Hypothalamus (tissue), 51 donors: ENCODE measurements at places on chromosomes 11 and 22.

GRCh38 chr11:12160680-12161079, 50.3 kb downstream of the MICAL2 start:
- no peak for DNase-seq

- peak; percentile 66 for DNase-seq
Observed at GRCh38 chr22:29040385-29041275, 21.0 kb downstream of the C22orf31 start.

DNA sequence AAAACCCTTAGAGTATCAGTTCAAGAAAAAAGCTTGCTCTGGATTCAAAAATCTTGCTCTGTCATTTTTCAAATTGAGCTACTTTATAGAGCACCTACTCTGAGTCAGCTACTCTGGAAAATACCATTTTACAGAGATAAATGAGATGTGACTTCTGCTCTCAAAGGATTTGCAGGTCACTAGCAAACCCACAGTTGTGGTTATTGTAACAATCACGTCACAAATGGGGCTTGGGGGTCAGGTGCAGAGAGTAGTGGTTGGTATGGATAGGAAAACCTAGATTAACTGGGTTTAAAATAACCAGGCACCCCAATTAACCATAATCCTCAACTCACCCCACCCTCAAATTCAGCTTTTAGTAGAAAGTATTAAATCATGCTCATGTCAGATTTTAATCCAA, 52.3 kb downstream of the MSANTD4 start:
- no peak for DNase-seq

- no peak for DNase-seq
Observed at GRCh38 chr11:70435361-70435760, 37.0 kb downstream of the CTTN start.

- DNase-seq: no peak
Observed at GRCh38 chr11:13495929-13496328, at the start of gene PTH. PTH (minus strand) TSS chr11:13495997; CDS start chr11:13492855, 3,142 bp downstream.

- DNase-seq: no peak
Observed at GRCh38 chr11:110431051-110431672, 1.4 kb downstream of the FDX1 start.

- DNase-seq: no peak
Observed at GRCh38 chr22:37026325-37026724, 6.8 kb downstream of the MPST start.

DNA sequence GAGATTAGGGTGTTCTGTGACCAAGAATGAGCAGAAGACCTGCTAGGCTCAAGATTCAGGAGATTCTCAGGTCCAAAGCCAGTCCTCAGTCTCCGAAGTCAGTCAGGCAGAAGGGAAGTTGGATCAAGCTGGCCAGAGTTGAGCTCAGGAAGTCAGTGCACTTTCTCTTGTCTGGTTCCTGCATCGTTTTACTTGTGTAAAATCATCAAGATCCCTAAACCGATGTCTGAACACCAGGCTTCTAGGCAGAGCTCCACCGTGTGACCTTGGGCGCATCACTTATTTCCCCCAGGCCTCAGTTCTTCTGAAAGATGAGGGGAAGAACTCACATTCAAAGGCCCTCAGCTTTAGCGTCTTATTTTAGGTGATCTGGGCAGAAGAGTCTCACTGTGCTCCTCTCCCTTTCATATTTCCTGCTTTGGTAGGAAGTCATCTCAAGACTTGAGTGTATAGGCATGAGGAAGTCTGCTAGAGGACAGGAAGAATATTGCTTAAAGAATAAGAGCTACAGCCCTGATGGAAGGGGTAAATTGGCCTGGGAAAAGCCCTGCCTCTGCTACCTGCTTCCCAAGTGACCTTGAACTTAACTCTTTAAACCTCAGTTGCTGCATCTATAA, 20.2 kb downstream of the NF2 start:
- DNase-seq: no peak

DNA sequence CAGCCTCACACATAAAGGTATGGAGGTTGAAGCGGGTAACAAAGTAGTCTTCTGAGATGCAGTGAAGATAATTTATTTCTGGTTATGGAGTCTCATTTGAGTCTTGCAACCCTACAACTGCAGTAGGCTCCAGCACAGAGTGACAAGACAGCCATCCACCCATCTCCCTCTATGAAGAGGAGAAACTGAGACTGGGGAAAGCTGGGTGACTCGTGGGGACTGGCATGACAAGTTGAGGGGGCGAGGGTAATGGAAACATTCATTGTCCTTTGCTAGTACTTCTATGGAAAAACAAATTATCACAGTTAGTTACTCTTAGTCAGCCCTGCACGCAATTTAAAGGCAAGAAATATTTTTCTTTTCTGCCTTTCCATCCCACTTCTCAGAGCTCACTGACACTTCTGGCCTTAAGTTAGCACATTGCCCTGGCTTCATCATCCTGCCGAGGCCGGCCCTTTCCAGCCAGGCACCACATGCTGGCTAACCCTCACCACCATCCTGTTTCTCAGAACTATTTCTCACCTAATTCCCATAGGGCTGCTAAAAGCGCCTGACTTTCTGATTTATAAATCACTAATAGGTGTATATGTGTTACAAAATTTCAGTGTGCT, 361.1 kb downstream of the ETS1 start:
- DNase-seq: no peak

DNA sequence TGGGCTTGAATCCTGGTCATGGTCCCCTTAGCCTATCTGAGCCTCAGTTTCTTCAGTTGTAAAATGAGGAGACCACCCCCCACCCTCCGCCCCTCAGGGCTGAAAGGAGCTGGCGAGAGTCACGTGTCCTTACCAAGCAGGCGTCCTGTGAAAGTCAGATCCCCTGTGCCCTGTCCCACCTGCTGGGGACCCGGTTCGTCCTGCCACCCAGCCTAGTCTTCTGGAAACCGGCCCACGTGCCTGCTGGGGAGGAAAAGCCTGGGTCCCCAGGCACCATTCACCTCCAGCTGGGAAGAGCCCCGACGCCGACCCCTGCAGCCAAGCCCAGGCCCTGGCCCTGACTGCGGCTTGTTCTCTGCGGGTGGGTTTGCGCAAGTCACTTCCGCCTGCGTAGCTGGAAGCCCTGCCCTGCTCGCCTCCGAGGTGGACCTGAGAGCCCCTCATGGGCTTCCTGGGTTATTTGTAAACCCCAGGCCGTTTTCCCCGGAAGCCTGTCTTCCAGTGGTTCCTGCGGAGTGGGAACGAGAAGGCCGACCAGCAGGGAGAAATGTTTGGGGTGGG, 679 bp upstream of the SSH3 start:
- DNase-seq: no peak

GRCh38 chr11:134592391-134592990, 180.4 kb upstream of the B3GAT1 start:
- no peak for DNase-seq

- no peak for DNase-seq
Observed at GRCh38 chr11:108549319-108549885, 44.2 kb downstream of the EXPH5 start.

GRCh38 chr11:57203359-57203758, 21.6 kb downstream of the LRRC55 start:
- DNase-seq: no peak
